ENCODE measurements at places on chromosomes 12 and 14. TPM values are rescaled to one million over a fixed set of nuclear protein-coding genes. Genes with fewer than 3 reads are reported as not detected.

DNA sequence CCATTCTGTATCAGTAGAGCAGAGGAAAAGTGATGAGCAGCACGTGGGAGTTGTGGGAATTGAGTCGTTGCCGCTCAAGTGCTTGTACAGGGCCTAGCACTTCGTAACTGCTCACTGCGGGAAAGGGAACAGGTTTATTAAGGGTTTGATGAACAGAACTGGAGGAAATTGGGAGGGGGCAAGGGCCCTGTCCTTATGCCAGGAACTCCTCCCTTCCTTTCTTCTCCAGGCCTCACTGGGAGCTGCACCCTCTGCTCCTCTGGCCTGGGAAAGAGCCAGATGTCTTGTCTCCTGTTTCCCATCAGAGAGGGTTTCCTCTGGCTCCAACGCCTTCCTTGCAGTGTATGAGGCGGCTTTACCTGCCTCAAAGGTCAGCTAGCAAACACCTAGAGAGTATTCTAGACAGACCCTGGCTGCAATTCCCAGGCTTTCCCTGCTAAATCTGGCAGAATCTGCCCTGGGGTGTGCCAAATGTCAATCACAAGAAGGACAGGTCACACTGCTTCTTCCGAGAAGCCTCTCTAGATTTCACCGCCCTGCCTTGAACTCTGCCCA, 78.4 kb downstream of the NTF3 start:
- DNase-seq = peak; percentile 5
- no peaks in the 10 kb centered on the region for H3K27me3 ChIP-seq
- no peak overlapping the region for H3K27ac ChIP-seq
- no peaks in the 10 kb centered on the region for H3K4me1 ChIP-seq
- H3K4me3 ChIP-seq = no peak overlapping the region

The TMEM229B gene
- 6.0 TPM for total RNA-seq

DNA sequence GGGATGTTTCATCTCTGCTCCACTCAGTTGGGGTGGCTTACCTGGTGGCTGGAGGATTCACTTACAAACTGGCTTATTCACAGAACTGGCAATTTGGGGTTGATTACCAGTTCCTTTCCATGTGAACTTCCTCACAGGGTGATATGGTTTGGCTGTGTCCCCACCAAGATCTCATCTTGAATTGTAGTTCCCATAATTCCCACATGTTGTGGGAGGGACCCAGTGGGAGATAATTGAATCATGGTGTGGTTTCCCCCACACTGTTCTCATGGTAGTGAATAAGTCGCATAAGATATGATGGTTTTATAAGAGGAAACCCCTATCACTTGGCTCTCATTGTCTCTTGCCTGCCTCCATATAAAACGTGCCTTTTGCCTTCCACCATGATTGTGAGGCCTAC, 26.9 kb upstream of the IGF1 start:
- DNase-seq = no peak
- H3K27ac ChIP-seq = no peak overlapping the region
- H3K4me3 ChIP-seq = no peak overlapping the region
- H3K27me3 ChIP-seq = no peaks in the 10 kb centered on the region

The LTBR gene
- total RNA-seq = 115 TPM

The SPRYD3 gene
- total RNA-seq = 45.8 TPM

DNA sequence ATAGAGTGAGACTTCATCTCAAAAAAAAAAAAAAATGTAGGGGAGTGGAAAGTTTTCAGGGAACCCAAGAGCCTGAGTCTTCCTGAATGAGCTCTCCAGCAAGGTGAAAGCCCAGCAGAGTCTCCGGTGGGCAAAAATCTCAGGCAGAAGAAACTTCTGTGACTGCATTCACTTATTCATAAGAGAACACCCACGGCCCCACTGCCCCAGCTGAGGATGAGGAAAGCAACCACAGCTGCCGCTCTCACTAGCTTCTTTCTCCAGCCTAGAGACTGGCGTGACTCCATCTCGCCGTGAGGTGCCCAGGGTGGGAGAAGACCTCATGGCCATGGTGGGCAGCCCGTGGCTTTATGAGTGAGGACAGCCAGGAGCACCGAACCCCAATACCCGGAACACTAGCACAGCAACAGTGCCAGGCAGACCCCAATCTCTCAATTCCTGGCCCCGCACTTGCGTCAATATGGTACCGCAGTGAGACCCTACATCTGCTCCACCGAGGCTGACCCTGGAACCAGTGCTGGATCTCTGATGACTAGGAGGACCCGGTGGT, 29.7 kb upstream of the DYNC1H1 start:
- no peaks in the 10 kb centered on the region for H3K36me3 ChIP-seq
- peaks cover 10% of the 10 kb centered on the region for H3K27me3 ChIP-seq
- H3K27ac ChIP-seq = no peak overlapping the region
- H3K4me3 ChIP-seq = no peak overlapping the region
- no peaks in the 10 kb centered on the region for H3K4me1 ChIP-seq
- DNase-seq = no peak

DNA sequence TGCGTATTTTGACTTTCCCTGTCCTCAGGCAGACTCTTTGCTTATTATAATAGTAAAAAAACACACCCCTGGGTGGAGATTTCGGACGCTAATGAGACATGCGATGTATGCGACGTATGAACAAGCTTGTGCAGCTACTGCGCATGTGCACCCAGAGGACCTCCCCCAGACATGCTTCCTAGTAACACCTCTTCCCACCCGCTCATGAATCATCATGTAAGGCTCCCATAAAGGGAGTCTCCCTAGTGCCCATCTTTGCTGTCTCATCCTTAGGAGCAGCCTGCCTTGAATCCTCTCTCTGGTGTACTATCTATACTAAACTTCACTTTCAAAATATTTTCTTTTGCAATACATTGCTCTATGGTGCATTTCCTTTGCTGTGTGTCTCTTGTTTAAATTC, 210.1 kb downstream of the TMEM132D start:
- H3K4me1 ChIP-seq = no peaks in the 10 kb centered on the region
- DNase-seq = no peak
- no peak overlapping the region for H3K4me3 ChIP-seq
- no peaks in the 10 kb centered on the region for H3K36me3 ChIP-seq
- no peak overlapping the region for H3K27ac ChIP-seq
- H3K27me3 ChIP-seq = no peaks in the 10 kb centered on the region

DNA sequence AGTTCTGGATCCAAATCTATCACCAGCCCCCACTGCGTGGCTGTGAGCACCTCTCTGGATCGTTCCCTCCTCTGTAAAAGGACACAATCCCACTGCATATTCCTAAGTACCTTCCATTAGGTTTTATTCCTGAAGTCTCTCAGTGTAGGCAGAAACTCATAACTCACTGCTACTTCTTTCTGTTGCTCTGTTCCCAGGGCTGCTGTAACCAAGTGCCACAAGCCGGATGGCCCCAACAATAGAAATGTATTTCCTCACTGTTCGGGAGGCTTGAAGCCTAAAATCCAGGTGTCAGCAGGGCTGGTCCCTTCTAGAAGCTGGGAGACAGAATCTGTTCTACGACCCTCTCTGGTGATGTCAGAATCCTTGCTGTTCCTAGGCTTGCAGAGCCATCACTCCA, 24.9 kb downstream of the FOXN3 start:
- H3K4me1 ChIP-seq = no peaks in the 10 kb centered on the region
- no peaks in the 10 kb centered on the region for H3K36me3 ChIP-seq
- DNase-seq = no peak
- no peak overlapping the region for H3K27ac ChIP-seq

The TIGAR gene
- 7.5 TPM for total RNA-seq

The KIF5A gene
- 0.98 TPM for total RNA-seq

- peaks cover 92% of the 10 kb centered on the region for H3K4me1 ChIP-seq
- peak overlapping the region; percentile 99 for H3K27ac ChIP-seq
- no peaks in the 10 kb centered on the region for H3K36me3 ChIP-seq
- no peak for DNase-seq
- H3K27me3 ChIP-seq = no peaks in the 10 kb centered on the region
These were observed 11.1 kb downstream of the ACTN1 start for GRCh38 chr14:68968051-68968450.

DNA sequence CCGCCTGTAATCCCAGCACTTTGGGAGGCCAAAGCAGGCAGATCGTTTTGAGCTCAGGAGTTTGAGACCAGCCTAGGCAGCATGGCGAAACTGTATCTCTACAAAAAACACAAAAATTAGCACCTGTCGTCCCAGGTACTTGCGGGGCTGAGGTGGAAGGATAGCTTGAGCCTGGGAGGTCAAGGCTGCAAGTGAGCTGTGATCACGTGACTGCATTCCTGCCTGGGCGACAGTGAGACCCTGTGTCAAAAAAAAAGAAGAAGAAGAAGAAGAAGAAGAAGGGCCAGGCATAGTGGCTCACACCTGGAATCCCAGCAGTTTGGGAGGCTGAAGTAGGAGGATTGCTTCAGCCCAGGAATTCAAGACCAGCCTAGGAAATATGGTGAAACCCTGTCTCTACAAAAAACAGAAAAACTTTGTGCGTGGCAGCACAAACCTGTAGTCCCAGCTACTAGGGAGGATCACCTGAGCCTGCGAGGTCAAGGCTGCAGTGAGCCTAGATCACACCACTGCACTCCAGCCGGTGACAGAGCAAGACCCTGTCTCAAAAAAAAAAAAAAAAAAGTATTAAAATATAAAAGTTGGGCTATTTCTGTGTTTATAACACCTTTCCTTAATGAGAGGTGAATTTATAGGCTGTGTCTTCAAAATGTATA, 15.5 kb downstream of the RXYLT1 start:
- DNase-seq = no peak
- H3K4me3 ChIP-seq = no peak overlapping the region
- no peak overlapping the region for H3K27ac ChIP-seq
- no peaks in the 10 kb centered on the region for H3K27me3 ChIP-seq
- H3K36me3 ChIP-seq = no peaks in the 10 kb centered on the region

DNA sequence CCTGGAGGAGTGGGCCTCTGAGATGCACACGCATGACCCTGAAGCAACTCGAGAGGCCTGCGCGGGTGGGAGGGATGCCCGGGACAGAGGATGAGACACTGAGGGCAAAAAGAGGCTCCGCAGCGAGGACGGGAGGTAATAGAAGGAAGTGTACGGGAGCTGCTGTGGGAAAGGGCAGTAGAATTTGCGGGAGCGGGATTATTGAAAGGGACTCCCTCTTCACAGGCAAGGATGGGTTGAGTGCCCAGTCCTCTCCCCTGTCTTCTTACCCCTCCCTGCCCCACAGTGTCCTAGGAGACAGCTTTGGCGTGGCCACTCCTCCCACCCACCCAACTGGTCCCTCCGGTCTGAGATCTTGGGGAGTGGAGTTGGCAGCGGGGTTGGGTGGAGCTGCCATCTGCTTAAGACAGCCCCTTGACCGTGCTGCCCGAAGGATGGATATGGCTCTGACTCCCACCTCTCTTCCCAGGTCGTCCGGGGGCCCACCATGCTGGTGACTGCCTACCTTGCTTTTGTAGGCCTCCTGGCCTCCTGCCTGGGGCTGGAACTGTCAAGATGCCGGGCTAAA, 15.7 kb upstream of the ESPL1 start:
- H3K36me3 ChIP-seq = no peaks in the 10 kb centered on the region
- H3K27ac ChIP-seq = peak overlapping the region; percentile 97
- peaks cover 11% of the 10 kb centered on the region for H3K4me1 ChIP-seq

DNA sequence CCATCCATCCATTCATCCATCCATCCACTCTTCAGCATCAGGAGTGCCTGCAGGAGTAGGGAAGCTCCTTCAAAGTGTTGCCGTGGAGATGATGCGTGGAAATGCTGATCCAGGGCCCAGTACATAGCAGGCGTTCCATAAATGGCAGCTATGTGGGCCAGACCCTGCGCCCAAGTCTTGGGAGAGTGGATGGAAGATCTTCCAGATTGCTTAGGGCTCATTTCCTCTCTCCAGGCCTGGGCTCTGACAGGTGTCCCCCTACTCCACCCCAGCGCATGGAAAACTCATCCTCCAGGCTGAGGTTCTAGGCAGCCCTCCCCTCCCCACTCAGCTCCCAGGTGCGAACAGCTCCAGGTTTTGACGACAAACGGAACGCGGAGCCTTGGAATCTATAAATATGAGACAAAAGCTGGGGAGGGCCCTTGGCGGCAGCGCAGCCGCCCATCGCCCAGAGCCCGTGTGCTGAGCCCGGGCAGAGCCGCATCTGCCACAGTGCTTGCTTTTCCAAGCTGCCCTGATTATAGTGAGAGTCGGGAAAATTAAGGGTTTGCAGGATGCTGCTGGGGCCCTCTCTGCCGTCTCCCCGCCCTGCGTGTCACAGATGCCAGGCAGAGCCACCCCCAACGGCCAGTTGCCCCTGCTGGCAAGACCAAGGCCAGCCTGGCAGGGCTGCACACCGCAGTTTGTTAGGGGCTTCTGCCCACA, 1.6 kb downstream of the BEGAIN start:
- H3K4me1 ChIP-seq = no peaks in the 10 kb centered on the region
- DNase-seq = no peak
- H3K4me3 ChIP-seq = no peak overlapping the region
- H3K27me3 ChIP-seq = peaks cover 9% of the 10 kb centered on the region

DNA sequence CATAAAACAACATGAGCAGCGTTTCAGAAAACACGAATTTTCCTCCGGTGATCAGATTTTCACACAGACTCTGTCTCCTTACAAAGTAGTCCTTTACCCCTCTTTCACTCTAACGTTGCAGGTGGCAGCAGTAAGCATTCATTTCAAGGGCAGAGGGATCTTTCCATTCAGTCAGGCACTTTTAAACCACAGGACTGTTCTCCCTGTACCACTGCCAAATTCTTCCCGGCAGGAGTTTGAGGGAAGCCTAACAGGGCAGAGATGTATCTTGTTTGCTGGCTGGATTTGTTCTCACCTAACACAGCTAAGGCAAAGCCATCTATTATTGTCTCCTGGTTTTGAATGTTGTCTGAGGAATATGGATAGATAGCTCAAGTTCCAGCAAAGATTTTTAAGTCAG, 1187.3 kb upstream of the SEL1L start:
- H3K36me3 ChIP-seq = no peaks in the 10 kb centered on the region
- no peak overlapping the region for H3K4me3 ChIP-seq
- no peak overlapping the region for H3K27ac ChIP-seq
- no peaks in the 10 kb centered on the region for H3K27me3 ChIP-seq
- no peaks in the 10 kb centered on the region for H3K4me1 ChIP-seq

GRCh38 chr14:87467578-87467977, 525.4 kb downstream of the GALC start:
- no peak for DNase-seq
- no peaks in the 10 kb centered on the region for H3K4me1 ChIP-seq
- H3K4me3 ChIP-seq = no peak overlapping the region

GRCh38 chr14:95886366-95887056, 9.9 kb downstream of the TUNAR start:
- H3K4me1 ChIP-seq = no peaks in the 10 kb centered on the region
- DNase-seq = no peak
- H3K36me3 ChIP-seq = no peaks in the 10 kb centered on the region
- no peak overlapping the region for H3K27ac ChIP-seq
- H3K27me3 ChIP-seq = no peaks in the 10 kb centered on the region

The NKX2-1 gene
- not detected for total RNA-seq

- H3K36me3 ChIP-seq = no peaks in the 10 kb centered on the region
- no peak for DNase-seq
- H3K27ac ChIP-seq = no peak overlapping the region
- H3K4me3 ChIP-seq = no peak overlapping the region
These were observed 167.6 kb downstream of the ANO2 start for GRCh38 chr12:5777451-5777850.
